Left lobe of liver (tissue), 2 donors: ENCODE measurements at places on chromosomes 2 and 18. TPM values are rescaled to one million over a fixed set of nuclear protein-coding genes. Genes with fewer than 3 reads are reported as not detected.

The ALPG gene
- not detected for total RNA-seq

The RIT2 gene
- not detected for total RNA-seq

The ALKAL2 gene
- total RNA-seq, result 2.5 TPM

The MC4R gene
- total RNA-seq, result not detected

The GREB1L gene
- 4.3 TPM for total RNA-seq

The ARHGAP28 gene
- 0.68 TPM for total RNA-seq

The GRB14 gene
- total RNA-seq, result 39.3 TPM

The ZSWIM2 gene
- total RNA-seq, result not detected

The ST6GAL2 gene
- 0.81 TPM for total RNA-seq
